ENCODE measurements at places on chromosomes 6 and 20.

DNA sequence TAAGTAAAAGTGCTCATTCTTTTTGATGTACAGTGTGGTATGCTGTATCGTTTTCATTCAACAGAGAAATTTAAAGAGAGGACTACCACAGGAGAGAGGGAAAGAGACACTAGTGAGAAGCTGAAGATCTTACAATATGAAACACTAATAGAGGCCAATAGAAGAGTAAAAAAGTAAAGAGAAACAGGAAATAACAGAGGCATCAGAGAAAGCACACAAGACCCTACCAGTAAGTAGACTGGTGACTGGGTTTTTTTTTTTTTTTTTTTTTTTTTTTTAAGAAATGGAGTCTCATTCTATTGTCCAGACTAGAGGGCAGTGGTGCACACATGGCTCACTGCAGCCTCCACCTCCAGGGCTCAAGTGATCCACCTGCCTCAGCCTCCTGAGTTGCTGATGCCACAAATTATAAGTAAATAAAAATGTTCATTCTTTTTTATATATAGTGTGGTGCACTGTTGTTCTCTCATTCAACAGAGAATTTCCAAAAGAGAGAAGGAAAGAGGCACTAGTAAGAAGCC, 18.8 kb downstream of the ELOVL4 start:
- DNase-seq = no peak

DNA sequence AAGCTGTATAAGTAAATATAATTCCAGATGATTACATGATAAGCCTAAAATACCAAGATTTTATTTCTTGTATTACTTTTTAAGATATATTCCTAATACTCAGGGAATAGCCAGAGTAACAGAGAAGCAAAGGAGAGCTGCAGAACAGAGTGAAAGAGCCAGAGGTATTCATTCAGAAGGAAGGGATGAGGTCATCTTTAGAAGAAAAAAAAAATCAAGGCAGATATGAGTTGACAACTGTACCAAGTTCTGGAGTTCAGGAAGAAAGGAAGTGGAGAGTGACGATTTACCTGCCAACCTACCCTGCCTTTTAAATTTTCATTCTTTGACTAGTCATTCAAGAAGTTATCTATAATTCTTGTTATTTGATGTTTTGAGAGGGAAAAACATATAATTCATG, 28.8 kb upstream of the NHSL1 start:
- DNase-seq = no peak

DNA sequence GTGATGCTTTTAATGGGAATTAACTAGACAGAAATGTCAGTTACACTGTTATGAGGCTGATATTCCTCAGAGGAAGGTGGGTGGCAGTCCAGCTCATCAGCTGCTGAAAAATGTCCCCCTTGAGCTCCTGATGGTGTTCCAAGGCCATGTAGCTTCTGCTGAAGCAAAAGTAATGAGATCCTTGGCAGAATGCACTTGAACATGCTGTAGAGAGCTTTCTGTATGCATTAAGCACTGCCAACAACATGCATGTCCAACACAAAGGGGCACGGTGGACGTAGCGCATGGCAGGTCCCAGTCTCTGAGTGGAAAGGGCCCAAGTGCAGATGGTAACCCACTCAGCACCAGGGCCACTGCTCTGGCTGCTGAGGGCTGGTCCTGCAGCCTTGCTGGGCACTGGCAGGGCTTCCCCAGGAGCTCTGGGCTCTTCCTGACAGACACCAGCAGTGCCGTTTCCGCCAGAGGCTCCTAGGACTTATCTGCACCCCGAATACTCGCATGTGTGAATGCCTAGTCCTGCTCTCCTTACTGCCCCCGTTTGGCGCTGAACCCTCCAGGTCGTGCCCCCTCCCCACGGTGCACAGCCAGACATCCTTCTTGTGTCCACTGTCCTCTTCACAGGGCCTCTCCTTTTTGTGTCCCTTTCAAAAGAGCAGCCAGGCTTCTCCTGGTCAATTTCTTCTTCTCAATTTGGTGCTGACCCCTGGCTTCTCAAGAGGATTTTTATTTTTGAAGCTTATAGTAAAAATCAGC, 18.6 kb upstream of the SYNDIG1 start:
- DNase-seq = no peak

DNA sequence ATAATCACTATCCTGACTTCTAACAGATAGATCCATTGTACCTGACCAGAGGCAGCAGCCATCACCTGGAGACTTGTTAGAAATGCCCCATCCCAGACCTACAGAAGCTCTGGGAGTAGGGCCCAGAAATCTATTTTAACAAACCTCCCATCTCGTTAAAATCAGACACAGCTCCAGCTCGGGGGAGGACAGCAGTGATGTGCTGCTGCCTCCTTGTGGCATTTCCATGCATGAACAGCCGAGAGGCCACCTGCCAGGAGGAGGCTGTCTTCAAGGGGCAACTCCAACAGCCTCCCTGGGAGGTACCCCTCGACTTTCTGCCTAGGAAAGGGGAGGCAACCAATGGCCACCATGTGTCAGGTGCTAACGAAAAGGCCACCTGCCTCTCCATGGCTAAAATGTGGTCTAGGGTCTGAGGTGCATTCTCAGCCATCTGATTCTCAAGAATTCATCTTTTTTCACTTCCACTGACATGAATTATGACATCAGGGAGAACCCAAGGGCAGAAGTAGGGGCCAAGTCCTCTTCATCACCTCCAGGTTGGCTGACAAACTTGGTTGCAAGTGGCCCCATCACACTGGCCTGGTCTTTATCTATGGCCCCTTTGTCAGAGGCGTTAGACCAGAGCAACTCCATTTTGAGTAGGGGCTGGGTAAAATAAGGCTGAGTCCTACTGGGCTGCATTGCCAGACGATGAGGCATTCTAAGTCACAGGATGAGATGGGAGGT, 12.2 kb upstream of the KCNK15 start:
- DNase-seq = peak; percentile 32

GRCh38 chr6:13412639-13413465, 74.5 kb downstream of the GFOD1 start:
- no peak for DNase-seq

DNA sequence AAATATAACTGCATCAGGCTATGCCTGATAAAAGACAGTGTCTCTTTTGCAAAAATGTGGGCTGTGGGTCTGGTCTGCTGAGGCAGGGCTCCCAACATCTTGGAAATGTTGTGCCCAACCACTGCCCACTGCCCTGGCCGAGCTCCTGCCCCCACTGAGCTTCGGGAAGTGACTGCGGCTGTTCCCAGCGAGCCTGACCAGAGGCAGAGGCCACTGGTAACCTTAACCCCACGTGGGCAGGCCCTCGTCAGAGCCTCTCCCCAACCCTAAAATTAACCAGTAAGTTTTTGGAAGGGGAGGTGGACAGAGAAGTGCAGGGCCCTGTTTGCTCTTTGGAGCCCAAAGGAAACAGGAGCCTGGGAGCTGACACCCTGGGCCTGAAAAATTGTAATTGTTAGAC, 225.9 kb downstream of the MAFB start:
- no peak for DNase-seq

All from T-helper 9 cell (primary cell).